ENCODE measurements at places on chromosomes 3 and 15.

DNA sequence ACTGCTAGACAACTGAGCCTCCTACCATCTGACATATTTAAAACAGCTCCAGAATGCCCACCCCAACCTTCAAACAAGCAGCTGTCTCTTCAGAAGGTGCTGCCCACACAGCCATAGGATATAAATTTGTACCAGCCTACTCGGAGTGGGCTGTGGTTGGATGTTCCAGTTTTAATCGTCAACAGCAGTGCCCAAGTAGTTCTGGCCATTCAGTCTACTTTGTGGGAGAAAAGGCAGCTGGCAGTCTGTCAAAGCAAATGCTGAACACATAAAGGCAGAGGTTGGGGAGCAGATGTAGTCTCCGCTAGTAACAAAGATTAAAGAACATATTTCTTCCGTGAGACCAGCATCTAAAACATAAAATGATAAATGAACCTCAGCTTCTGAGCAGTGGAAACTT, 15.9 kb upstream of the ERC2 start:
- DNase-seq: no peak

DNA sequence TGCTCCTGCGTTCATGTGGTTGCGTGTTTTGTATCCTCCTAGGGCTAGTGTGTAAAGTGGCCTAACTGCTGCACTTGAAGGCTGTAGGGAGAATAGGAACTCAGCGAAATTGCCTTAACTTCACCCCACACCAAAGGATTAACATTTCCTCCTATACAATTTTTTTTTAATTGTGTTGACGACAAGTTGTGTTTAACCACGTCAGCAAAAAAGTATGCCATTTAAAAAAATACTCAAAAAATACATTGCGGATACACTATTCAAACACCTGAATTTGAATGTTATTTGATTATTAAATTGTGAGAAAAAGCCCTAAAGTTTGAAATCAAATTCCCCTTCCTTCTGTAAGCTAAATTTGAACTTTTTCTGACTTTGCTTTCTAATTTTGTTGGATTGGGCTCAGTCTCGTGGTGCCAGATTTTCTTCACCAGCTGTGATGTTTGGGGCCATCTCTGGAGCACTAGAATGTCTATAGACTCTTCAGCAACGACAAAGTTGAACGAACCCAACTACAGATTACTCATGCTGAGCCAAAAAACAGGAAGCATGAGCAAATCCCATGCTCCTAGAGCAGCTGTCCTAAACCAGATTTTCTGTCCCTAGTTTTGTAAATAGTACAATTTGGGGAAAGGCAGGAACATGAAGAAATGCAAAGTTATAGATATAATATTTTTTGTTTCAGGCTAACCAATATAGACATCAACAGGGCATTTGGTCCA, 8.1 kb upstream of the SLC9A9 start:
- DNase-seq: no peak

GRCh38 chr15:98896002-98896721, 111.4 kb downstream of the PGPEP1L start:
- no peak for DNase-seq

- no peak for DNase-seq
These were observed 41.0 kb downstream of the MBNL1 start for GRCh38 chr3:152309535-152310307.

DNA sequence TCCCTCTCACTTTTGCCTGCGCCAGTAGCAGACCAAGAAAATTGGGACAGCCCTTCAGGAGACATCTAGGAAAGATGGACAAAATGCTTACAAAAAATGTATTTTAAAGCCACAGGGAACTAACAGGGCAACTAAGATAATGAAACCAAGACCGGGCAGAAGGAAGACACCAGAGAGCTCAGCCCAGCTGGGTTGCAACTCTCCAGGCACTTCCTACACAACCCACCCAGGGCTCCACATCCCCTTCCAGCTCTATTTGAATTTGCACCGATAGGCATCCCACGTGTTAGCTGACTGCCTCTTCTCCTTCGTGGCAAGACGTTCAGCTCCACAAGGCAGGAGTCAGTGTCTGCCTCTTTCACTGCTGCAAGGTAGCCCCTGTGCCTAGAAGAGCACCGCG, 6.6 kb upstream of the ATP10A start:
- DNase-seq: no peak

DNA sequence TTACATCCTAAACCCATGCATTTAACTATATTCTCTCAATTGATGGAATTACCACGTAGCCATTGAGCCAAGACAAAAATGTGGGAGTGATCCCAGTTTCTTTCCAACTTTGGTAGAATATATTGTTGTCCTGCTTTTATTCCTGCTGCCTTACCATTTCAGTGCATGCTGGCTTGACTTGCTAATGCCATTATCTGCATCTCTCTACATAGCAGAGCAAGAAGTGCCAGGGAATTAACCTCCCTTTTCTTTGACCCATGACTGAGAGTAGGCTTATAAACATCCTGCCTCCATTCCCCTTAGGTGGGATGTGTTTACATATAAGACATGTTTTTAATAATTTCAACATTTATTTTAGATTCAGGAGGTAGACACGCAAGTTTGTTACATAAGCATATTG, 1153.4 kb downstream of the IGSF11 start:
- no peak for DNase-seq

GRCh38 chr3:55623786-55624185, 136.7 kb upstream of the WNT5A start:
- no peak for DNase-seq

- DNase-seq: no peak
These were observed 28.7 kb upstream of the PLOD2 start for GRCh38 chr3:146189519-146190173.

- DNase-seq: no peak
These were observed 27.9 kb downstream of the ZNF710 start for GRCh38 chr15:90029024-90029423.

DNA sequence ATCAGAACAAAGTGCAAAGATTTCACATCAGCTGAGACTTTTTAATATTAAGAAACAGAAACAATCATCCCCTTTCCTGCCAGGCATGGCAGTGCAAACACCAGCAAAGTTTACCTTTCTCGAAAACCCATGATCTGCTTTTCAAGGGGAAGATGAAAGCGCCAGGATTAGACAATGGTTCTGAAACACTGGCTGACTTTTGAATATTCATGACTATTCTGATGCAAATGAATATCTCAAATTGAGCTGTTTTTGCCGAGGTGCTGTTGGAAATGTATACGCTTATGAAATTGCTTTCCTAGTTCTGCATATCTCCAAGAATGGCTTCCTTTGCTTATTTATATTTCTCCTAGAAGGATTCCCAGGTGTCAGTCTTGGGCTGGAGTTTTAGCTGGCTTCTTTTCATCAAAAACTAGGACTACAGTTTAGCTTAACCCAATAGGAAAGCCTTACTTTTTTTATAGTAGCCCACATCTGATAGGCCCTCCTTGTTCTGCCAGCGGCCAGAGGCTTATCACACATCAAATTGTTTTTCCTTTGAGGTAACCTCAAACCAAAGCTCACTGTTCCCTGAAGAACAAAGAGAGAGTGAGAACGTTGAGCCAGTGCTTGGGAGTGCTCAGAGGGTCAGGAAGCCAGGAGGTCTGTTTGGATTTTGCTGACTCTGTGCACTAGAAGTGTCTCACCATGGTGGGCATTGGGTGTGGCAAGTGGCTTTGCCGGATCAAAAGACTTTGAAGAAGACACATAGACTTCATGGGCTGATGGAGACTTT, 74.0 kb upstream of the PLCL2 start:
- DNase-seq: no peak
